ENCODE measurements at places on chromosomes 5 and 9.
A peak's percentile ranks its signal among the peaks of the same experiment; 100 is the strongest.

DNA sequence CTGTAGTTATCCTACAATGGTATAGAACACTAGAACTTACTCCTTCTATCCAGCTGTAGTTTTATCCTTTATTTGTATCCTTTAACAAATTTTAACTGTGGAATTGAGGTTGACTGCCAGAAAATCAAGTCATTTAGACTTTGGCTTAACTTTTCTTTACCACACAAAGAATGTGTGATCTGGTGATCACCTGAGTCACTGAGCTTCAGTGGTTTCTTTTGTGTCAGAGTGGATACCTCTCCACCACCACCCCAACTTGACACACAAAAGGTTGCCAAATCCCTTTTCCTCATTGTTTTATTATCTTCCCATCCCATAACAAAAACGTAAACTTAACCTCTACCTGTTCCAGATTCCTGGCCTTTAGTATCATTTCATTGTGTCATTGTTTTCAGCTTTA is 5.5 kb downstream of the OTULIN start:
- no peak for DNase-seq

DNA sequence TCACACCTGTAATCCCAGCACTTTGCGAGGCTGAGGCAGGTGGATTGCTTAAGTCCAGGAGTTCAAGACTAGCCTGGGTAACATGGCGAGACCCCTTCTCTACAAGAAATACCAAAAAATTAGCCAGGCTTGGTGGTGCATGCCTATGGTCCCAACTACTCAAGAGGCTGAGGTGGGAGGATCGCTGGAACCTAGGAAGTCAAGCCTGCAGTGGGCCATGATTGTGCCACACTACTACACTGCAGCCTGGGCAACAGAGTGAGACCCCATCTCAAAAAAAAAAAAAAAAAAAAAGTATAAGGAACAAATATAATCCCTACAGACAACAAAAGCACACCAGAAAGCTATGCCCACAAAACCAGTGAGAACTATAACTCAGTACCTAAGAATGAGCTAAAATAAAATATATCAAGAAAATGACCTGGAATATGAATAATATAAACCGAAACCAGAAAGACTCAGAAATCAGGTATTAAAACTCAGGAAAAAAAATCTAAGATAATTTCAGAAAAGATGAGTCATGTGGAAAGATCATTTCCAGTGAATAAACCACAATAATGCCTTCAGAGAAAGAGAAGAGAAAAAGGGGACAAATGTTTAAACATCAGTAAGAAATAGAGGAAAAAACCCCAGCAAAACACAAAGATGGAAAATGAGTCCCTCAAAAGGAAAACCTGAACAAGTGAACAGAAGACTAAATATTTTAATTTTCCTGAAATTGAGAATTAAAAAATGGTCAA is 57.4 kb downstream of the GOLPH3 start:
- DNase-seq, result no peak

- no peak for DNase-seq
These were observed 1775.7 kb upstream of the C9orf72 start for GRCh38 chr9:29348999-29349398.

GRCh38 chr9:26548781-26549290 is 343.8 kb downstream of the CAAP1 start:
- DNase-seq, result no peak

GRCh38 chr5:36438765-36439561 is 137.3 kb upstream of the RANBP3L start:
- DNase-seq, result no peak

GRCh38 chr5:135222171-135222681 is 176.8 kb downstream of the MACROH2A1 start:
- DNase-seq, result no peak

DNA sequence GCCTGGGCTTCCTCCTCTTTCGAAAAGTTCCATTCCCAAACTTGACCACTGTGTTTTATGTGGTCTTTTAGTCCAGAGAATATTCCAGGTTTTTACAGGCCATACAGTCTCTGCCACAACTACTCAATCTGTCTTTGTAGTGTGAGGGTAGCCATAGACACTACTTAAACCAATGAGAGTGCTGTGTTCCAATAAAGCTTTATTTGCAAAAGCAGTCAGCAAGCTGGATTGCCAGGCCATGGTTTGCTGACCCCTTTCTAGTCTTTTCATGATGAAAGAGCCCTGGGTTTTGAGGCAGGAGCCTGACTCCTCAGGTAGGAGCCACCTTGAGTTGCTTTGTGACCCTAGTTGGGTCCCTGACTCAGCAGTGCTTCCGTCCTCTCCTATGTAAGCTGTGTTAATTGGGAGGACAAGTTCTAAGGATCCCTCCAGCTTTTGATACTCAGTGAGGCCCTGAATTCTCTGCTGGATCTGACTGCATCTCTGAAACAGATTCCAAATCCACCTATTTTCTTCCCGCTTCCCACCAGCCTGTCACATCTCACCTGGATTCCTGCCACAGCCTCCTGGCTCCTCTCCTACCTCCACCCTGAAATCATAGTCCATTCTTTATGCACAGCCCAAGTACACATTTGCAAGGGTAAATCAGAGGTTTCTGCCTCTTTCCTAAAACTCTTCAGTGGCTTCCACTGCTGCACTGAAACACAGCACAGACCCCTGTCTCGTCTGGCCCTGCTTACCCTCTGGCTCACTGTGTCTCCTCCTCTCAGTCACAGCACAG is 13.5 kb downstream of the GALNT10 start:
- no peak for DNase-seq

DNA sequence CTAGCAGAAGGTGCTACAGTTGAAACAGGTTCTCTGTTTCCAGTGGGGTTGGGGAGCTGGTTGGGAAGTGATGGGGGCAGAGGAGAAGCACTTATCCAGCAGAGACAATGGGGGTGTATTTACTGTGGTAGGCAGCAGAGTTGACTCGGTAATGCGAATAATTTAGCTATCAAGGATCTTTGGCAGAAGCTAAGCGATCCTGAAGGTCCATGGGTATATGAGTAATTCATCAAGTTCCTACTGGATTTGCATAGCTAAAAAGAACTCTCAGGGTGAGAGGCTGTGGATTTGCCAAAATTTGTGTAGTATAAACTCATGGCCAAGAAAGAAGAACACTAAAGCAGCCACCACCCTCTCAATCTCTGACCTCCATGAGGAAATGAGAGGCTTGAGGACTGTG is 61.2 kb upstream of the EGFLAM start:
- no peak for DNase-seq

DNA sequence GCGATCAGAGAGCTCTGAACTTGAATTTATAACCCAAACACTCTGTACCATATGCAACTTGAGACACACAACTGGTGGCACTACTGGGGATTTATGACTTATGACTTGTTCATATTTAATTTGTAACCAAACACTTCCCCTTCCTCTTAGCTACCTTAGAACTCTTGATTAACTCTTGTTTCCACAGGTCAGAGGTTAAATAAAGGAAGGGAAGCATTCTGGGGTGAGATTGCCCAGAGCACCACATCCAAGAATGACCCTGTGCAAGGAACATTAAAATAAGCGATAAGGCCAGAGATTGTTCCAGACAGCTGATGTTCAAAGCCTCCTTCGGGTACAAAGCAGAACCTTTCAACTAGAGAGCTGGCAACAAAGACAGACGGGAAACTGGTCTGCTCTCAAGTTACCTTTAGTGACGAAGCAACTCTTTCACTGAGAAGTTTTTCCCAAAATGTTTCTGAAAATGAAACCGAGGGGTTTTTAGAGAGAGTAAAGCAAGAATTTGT is 242.6 kb downstream of the DENND1A start:
- DNase-seq, result no peak

GRCh38 chr5:10679336-10679988 is 81.6 kb downstream of the DAP start:
- DNase-seq, result no peak

- DNase-seq, result no peak
These were observed 764.9 kb downstream of the DNAH5 start for GRCh38 chr5:13179407-13180087.

GRCh38 chr9:99199938-99200539 is 21.7 kb downstream of the ALG2 start:
- no peak for DNase-seq

GRCh38 chr5:116576053-116576713 is 1.6 kb upstream of the SEMA6A start:
- peak; percentile 68 for DNase-seq

GRCh38 chr5:149227168-149227826 is 44.4 kb upstream of the AFAP1L1 start:
- no peak for DNase-seq

DNA sequence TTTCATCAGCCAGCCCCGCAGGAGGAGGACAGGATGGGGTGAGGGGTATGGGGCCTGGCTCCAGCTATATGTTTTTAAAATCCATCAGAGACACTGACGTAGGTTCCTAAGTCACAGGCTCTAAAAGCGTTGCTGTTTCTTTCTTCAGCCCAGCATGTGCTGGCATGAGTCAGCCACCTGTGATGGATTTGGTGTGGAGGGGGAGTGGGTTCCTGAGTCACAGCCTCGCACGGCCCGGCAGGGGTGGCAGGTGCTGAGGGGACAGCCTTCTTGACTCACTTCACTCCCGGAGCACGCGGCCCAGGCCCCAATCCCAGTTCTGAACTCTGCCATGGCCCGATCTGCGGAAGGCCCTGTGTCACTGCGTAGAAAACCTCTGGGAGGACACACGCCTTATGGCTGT is 38.8 kb upstream of the RPL26L1 start:
- no peak for DNase-seq

GRCh38 chr9:97721396-97721795 is 24.3 kb upstream of the XPA start:
- no peak for DNase-seq

DNA sequence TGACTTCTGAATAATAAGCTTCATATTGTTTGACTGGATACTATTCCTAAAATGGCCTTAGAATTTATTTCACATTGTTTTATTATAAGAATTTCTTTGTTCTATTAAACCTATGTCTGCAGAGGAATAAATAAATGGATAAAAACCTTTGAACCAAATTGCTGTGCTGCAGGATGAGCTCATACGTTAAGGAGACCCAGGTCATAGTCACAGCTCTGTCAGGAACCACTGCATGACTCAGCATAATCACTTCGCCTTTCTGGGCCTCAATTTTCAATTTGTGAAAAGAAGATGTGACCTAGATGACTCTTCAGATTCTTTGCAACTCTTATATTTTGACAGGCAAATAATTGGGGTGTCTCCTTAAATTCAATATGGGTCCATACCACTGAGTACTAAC is 36.7 kb upstream of the HMHB1 start:
- no peak for DNase-seq

GRCh38 chr9:2570615-2571479 is 50.7 kb upstream of the VLDLR start:
- peak; percentile 51 for DNase-seq

DNA sequence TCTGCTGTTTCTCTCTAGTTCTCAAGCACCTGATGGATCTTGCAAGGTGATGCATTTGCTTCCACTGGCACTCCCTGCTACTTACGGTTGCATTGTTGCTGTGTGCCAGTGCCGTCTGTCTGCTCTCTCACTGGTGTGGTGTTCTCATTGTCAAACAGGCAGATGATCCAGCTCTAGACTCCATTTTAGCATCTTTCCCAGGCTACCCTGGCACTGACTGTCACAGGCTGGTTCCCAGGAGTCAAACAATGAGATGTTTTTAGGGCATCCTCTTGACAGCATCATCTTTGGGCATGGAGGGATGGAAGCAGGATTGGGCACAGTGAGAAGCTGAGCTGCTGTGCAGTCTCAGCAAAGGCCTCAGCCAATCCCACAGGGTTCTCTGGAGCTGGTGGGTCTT is 12.9 kb downstream of the MTRR start:
- no peak for DNase-seq

DNA sequence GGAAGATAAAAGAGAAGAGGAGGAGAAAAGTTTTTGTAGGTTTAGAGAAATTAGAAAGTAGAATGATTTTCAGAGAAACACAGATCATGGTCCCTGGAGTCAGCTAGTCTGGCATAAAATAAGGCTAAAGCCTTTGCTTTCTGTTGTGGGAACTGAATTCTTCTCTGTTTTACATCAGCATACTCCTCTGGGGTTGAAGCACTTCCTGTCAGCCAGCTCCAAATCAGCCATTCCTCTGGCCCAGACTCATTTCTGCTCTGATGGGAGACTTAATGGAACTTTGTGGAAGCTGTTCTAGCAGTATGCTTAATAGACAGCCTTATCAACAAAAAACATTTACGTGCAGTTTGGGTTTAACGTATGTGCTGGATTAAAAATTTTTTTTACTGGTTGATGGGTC is 143.2 kb downstream of the HMHB1 start:
- no peak for DNase-seq

GRCh38 chr5:171773106-171773505 is 12.5 kb upstream of the SMIM23 start:
- DNase-seq, result no peak

DNA sequence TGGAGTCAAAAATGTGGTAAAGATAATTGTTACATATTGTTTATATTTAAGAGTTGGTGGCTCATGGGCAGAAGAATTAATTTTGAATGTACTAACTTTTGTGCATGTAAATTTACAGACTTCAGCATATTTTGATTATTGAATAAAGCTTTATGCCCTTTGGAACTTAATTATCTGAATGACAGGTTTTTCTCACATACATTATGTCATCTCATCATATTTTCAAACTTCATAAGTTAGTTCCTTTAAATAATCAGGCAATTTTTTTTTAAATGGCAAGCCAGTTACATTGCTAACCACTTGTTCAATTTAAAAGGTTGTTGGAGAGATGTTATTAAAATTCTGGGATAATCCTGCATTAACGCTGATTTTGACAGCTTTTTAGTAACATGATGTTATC is 184.6 kb upstream of the EDIL3 start:
- DNase-seq, result no peak

DNA sequence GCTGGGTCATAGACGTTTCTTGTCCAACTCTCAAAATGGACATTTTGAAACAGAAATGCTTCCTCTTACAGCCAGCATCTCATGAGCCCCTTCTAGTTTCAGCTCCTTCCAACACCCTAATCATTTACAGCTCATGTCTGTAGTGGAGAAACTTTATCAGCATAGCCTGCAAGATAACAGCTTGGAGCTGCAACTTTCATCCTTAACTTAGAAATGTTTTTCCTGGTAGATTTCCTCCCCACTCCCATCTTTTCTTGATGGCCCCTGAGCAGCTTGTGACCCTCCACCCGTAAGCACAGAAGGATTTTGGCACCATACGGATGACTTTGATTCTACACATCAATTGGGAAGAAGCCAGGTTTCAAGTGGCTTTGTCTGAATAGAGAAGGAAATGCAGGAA is 53.5 kb upstream of the TGFBR1 start:
- no peak for DNase-seq

DNA sequence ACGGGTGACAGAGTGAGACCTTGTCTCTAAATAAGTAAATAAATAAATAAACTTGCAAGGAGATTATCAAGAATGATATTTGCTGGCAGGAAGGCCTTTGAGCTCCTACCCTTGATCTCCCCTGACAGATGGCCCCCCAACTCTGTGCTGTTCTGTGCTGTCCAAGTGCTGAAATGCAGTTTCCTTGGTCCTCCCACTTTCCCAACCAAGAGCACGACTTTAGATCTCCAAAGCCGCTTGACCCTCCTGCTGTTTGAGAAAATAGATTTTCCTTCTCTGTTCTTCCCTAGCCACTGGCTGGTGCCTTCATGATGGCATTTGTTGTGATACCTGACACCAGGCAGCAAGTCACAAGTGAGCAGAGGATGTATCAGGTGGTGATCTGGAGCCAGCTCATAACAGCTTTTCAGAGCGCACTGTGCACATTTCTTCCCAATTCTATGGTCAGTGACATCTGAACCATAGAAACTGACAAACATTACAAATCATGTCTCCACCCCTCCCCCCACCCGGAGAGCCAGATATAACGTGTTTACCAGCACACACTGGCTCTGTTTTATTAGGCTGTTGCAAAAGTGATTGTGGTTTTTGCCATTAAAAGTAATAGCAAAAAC is 80.0 kb upstream of the PUM3 start:
- DNase-seq, result no peak
